ENCODE measurements at places on chromosomes 6 and 20. TPM values are rescaled to one million over a fixed set of nuclear protein-coding genes. Genes with fewer than 3 reads are reported as not detected.

- no peak for DNase-seq
These were observed 662.6 kb downstream of the RFPL4B start for GRCh38 chr6:113009682-113010081.

DNA sequence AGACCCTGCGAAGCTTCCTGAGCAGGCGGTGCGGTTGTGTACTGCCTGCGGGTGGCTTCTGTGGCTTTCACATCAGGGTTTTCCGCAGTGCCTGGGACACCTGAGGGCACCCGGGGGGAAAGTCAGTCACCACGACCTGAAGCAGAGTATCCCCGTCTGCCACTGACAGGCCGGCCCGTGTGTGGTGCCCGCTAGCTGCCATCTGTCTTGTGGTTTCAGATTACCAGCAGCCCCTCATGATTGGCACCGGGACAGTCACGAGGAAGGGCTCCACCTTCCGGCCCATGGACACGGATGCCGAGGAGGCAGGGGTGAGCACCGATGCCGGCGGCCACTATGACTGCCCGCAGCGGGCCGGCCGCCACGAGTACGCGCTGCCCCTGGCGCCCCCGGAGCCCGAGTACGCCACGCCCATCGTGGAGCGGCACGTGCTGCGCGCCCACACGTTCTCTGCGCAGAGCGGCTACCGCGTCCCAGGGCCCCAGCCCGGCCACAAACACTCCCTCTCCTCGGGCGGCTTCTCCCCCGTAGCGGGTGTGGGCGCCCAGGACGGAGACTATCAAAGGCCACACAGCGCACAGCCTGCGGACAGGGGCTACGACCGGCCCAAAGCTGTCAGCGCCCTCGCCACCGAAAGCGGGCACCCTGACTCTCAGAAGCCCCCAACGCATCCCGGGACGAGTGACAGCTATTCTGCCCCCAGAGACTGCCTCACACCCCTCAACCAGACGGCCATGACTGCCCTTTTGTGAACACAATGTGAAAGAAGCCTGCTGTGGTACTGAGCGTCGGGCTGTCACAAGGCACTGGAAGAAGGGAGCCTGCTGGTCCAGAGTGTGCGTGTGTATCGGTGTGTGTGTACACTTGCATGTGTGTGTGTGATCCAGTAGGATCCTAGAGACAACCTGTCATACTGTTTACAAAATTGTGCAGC is 54.4 kb downstream of the GOPC start:
- DNase-seq: peak; percentile 43

DNA sequence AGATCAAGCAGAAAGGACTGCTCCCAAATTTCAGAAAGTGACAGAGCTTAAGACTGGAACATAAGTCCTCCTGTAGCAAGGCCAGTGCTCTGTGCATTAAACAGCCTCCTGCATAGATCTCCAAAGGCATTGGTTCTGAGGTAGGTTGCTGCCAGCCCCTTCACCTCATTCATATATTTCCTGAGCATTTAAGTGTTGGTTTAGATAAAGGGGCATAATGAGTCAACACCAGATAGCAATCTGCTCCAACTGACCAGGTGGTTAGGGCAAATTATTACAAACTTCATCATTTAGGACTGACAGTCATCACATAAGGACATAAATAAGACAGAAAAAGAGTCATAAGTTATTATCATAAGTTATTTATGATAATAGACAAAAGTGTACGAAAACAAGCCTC is 10.7 kb downstream of the PTPRK start:
- no peak for DNase-seq

- no peak for DNase-seq
These were observed 75.8 kb downstream of the CAP2 start for GRCh38 chr6:17469006-17469832.

- no peak for DNase-seq
These were observed 70.4 kb downstream of the SOX4 start for GRCh38 chr6:21663966-21664313.

DNA sequence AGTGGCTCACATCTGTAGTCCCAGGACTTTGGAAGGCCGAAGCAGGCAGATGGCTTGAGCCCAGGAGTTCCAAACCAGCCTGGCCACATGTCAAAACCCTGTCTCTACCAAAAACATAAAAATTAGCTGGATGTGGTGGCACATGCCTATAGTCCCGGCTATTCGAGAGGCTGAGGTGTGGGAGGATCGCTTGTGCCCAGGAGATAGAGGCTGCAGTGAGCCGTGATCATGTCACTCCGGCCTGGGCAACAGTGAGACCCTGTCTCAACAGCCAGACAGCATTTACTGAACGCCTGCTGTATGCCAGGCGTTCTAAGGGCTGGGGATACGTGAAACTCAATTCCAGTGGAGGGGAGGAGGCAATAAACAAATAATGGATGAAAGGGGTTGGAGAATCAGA is 69.9 kb downstream of the ATP9A start:
- DNase-seq: no peak

GRCh38 chr6:39388606-39389483 is 66.3 kb upstream of the KCNK16 start:
- DNase-seq: no peak

DNA sequence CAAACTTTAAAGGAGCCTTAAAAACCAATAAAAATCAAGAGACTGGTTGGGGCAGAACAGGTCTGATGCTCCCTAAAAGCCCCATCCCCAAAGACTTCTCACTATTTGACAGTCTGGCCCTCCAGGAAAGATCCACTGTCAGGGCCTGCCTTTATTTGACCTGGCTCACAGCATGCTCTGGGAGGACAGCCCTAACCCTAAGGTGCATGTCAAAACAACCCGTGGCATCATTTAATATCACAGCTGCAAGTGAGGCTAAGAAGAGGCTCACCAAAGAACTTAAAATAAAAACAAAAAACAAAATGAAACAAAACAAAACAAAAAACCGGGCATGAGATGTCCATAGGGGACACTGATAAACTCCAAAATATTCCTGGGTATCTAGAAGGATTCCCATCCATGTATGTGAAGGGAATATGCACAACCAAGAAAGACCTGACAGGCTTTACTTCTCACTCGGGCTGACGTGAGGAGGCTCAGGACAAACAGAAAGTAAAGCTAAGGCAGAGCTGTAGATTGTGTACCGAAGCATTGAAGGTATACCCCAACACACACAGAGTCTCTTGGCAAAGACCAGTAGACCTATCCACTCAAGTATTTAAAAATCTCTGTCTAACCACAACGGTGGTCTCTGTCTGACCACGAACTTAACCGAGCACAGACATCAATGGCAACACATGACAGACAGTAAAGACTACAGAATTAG is 57.3 kb downstream of the AHI1 start:
- no peak for DNase-seq

DNA sequence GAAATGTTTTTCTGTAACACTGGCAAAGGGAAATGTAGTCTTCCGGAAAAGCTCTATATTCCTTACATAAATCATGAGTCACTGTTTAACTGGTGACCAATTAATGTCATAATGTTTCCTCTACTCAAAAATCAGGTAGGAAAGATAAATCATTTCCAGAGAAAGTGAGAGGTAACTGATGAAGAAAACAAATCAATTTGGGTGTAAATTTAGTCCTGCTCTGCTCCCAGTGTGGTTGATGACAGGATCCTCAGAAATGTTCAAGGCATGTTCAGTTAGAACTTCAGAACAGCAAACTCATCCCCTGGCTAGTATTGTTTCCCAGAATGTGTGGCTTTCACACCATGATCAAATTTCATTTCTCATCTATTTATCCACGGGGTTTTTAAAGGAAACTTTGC is 38.8 kb upstream of the SPACA1 start:
- no peak for DNase-seq

- DNase-seq: no peak
These were observed 2.1 kb downstream of the LPIN3 start for GRCh38 chr20:41342474-41343464.

GRCh38 chr20:43658069-43658722 is 8.7 kb upstream of the MYBL2 start:
- no peak for DNase-seq

DNA sequence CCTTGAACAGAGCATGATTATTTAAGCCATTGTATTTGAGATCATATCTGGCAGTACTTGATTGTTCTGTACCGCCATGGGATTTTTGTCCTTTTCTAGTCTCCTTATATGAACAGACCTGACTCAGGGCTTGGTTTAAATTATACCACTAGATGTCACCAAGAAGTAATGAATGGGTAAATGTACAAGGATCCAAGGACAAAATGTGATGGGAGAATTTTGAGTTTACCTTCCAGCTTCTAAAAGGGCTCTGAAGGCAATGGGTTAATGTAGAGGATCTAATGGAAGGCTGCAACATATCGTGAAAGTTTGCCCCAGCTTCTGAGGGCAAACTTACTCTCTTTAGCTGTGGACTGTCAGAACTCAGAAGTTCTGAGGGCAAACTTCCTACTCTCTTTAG is 12.0 kb downstream of the RNF8 start:
- no peak for DNase-seq

GRCh38 chr20:13336308-13337089 is 115.4 kb downstream of the ISM1 start:
- DNase-seq: no peak

- no peak for DNase-seq
These were observed 61.4 kb upstream of the ZNF217 start for GRCh38 chr20:53654932-53655624.

GRCh38 chr6:72626126-72626525 is 4.3 kb downstream of the KCNQ5 start:
- DNase-seq: no peak

- no peak for DNase-seq
These were observed 137.0 kb upstream of the HEY2 start for GRCh38 chr6:125612345-125612846.

- no peak for DNase-seq
These were observed 34.2 kb upstream of the KCNK5 start for GRCh38 chr6:39263303-39264037.

DNA sequence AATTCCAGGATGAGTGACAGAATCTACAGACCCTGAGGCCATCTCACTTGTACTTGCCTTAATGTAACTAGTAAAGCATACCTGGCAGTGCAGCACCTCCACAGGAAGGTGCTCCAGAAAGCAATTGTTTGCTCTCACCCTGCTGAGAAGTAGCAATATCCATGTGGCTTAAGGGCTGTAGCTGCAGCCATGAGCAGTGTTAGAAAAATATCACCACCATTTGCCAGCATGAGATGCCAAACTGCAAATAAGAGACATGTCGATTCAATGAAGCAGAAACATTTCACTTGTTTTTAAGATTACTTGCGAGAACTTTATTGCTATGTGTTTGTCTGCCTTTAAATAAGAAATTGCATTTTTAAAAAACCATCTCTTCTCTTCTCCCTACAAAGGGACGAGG is 151.5 kb downstream of the PRL start:
- no peak for DNase-seq

The C6orf141 gene
- not detected for polyA plus RNA-seq

The PRPH2 gene
- polyA plus RNA-seq: 0.11 TPM

The FAM83C gene
- not detected for polyA plus RNA-seq

The TRAPPC3L gene
- polyA plus RNA-seq: not detected

The TBXT gene
- polyA plus RNA-seq: not detected

The COX4I2 gene
- not detected for polyA plus RNA-seq
